ENCODE measurements at places on chromosomes 3 and 15.
A peak's percentile ranks its signal among the peaks of the same experiment; 100 is the strongest.

GRCh38 chr3:150096700-150097587 is 126.2 kb upstream of the PFN2 start:
- no peak for DNase-seq

DNA sequence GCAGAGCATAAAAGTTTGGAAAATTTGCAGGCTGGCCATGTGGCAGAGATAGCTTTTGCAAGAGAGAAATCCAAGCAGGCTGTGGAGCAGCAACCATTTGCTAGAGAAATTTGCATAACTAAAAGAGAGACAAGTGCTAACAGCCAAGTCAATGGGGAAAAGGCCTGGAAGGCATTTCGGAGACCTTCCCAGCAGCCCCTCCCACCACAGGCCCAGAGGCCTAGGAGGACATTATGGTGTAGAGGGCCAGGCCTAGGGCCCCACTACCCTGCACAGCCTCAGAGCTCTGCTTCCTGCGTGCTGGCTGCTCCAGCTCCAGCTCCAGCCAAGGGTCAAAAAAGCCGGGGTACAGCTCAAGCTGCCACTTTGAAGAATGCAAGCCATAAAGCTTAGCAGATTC is 82.7 kb downstream of the MYO5A start:
- DNase-seq = no peak

DNA sequence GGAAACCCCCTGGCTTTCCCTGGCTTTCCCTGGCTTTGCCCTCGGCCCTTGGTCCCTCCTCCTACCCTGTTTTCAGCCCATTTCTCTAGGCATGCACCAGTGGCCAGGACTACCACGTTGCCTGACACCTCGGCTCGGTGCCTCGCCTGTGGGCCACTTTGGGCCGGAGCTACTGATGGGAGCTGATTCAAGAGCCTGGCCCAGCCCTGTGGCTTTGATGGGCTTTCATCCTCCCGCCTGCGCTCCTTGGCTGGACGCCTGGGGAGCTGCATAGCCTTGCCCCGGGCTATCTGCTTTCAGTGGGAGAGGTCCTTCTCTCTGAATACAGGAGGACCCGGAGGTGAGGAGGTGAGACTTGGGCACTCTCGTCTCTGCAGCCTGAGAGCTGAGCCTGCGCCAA is 192.7 kb upstream of the HES1 start:
- DNase-seq = no peak

GRCh38 chr3:58155838-58156237 is 54.9 kb downstream of the DNASE1L3 start:
- no peak for DNase-seq

DNA sequence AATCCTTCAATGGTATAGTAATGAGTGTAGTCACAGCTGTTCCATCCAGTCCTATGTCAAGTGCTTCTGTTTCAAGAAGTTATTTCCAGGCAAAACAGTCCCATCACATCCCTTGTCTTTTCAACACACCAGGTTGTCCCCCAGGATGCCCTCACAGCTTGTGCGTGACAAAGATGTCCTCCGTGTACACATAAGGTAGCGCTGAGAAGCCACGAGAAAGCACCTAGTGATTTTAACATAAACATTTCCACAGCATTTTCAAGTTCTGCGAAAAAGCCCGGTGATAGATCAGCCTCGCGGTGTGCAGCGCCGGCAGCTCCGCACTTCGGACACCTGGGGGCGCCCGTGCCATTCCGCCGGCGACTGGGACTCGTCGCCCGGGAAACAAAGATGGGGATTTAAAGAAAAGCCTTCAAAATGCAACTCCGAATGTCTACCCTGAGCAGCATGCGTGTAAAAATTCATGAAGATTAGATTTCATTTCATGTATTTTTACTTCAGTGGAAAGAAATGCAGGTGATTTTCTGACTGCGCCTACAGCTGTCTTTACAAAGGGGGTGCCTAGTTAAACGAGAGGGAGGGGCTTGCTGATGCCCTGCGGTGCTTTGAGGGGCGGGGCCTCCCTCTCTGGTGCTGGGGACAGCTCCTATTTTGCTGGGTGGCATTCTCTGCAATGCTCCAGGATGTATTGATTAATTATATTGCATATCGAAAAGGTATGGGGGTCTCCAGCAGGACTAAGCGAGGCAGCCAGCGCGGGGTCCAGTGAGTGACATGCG is 49.9 kb downstream of the KY start:
- DNase-seq = peak; percentile 15

- DNase-seq = no peak
Observed at GRCh38 chr3:112078125-112079083, 7.8 kb upstream of the C3orf52 start.

- DNase-seq = no peak
Observed at GRCh38 chr3:64179860-64180259, 45.4 kb downstream of the PRICKLE2 start.

- DNase-seq = no peak
Observed at GRCh38 chr3:33134026-33134625, 20.3 kb downstream of the CRTAP start.

- no peak for DNase-seq
Observed at GRCh38 chr15:101151288-101151687, 100.6 kb downstream of the CHSY1 start.

DNA sequence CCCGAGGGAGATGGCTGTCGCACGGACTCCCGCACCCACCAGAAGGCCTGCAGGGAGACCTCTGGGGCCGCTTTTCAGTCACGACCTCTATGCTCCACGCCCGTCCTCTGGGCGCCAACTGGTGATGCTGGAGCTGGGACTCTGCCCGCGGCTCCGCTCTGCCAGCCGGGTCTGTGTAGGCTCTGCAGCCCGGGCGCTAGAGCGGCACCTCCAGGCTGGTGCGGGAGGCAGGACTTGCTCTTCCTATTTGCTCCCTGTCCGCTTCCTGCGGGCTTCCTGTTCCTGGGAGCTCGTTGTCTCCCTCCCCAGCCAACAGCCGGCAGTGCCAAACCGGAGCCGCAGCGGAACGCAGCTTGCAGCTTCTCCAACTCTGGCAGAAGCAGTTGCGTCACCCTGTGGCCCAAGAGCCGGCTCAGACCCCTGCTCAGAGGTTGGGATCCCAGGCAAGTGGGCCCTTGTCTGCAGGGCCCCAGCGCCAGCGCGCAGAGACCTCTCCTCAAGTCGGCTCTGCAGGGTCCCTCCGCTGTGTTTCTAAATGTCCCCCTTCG is 285.9 kb downstream of the XXYLT1 start:
- no peak for DNase-seq

DNA sequence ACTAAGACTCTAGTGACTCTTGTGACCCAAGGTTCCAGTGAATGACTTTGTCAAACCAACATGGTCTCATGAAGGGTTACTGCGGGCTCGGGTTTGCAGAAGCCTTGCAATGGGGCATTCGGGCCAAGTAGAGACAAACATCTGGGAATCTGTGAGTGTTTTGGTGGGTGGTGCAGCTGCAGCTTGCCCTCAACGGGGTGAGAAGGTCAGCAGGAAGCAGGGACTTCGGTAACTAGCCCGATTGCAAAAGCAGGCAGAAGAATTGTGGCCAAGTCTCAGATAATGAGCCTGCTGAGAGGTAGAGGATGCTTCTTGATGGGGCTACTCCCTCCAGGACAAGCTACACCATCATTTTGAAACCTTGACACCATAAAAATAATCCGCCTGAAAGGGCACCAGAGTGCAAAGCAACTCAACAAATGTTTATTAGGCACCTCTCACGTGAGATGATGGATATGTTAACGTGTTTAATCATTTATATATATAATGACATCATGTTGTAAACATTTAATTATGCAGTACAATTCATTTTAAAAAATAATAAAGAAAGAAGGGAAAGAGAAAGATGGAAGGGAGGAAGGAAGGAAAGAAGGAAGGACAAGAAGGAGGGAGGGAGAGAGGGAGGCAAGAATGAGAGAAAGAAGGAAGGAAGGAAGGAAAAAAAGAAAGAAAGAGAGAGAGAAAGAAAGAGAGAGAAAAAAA is 263.9 kb upstream of the IGF1R start:
- DNase-seq = no peak
